ENCODE measurements at places on chromosomes 5 and 9. TPM values are rescaled to one million over a fixed set of nuclear protein-coding genes. Genes with fewer than 3 reads are reported as not detected.

Gene SKIC3
- total RNA-seq: 61.6 TPM

Gene ZNG1E
- 19.1 TPM for total RNA-seq

DNA sequence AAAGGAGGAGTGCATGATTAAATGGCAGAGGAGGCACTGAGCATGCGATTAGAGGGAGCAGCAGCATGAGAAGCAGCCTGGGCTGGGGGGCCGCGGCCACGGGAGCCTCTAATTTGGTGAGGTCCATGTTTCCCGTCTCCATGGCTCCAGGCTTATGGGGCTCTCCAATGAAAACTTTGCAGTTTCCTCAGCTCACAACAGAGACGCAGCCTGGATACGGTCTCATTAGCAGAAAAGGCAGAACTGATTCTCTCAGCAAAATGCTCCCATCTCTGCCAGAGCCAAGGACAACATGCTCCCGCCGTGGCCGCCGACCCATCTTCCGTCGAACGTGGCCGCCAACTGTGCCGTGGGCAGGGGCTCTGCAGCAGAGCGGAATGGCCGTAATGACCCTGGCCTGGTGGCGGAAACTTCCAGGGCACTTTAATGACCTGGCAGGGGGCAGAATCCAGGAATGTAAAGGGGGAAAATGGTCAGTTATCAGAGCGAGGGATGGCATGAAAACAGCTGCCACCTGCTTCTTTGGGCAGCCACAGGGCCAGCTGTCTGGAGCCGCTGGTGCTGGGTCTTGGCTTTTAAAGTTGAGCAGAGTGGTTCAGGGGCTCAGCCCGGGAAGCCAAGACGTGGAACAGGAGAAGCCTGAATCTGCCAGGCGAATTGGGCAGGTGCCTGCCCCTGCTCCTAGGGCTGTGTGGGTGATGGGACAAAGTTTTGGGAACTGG lies 76.5 kb downstream of the COL5A1 start:
- no peak for DNase-seq

GRCh38 chr9:5553211-5553610 lies 42.9 kb downstream of the PDCD1LG2 start:
- no peak for DNase-seq

DNA sequence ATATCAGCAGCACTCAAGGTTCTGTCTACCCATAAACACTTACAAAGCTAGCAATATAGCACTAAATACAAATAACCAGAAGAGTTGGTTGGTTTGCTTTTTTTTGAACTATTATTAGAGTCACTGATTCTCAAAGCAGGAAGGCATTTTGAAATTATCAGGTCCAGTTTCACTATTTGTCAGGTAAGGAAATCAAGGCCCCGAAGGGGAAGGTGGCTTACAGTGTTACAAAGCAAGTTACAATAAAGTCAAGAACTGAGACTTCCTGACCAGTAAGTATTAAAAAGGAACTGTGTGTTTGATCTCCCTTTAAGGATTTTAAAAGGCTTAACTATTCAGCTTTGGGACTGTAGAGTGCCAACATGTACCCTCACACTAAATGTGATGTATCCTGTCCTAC lies 10.8 kb downstream of the C5orf15 start:
- DNase-seq: no peak

Data from stomach (tissue), 19 donors.